ENCODE measurements at places on chromosomes 2 and 18. TPM values are rescaled to one million over a fixed set of nuclear protein-coding genes. Genes with fewer than 3 reads are reported as not detected.

- DNase-seq, result peak; percentile 45
Measured at GRCh38 chr2:63046961-63047320, 3.7 kb upstream of the OTX1 start.

DNA sequence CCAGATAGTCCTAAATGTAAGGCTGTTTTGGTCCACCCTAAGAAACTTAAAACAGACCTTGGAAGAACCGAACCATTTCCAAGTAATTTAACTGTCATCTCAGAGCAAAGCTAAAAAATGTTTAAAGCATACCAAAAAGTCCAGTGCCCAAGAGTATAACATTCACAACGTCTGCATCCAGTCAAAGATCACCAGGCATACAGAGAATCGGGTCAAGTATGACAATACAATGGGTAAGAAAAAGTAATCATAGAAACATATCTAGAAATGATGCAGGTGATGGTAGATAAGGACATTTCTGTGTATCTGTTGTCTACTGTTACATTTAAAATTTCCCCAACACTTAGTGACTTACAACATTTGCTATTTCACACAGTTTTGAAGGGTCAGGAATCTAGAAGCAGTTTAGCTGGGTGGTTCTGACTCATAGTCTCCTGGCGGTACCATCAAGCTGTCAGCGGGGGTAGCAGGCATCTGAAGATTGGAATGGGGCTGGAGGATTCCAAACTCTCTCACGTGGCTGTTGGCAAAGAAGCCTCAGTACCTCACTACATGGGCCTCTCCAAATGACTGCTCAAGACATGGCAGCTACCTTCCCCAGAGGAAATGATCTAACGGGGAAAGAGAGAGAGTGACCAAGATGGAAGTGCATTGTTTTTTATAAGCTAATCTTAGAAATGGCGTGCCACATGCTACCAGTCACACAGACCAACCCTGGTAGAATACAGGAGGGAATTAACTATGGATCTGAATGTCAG, 36.6 kb upstream of the DYNC2LI1 start:
- peak; percentile 14 for DNase-seq

DNA sequence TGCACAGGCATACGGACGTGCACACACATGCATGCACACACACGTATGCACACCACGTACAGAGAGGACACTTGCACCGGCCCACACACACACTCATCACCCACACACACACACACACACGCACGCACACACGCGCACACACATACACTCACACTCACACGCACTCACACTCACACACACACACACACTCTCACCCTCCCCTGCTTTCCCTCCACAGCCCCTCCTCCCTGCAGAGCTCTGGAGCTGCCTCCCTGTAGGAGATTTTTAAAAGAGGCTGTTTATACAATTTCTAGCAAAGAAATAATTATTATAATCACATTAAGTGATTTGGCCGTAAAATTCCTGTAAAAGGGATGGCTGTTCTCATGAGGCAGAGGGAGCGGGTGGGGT, 36.5 kb upstream of the SNED1 start:
- no peak for DNase-seq

The RNPEPL1 gene
- total RNA-seq, result 10.8 TPM

DNA sequence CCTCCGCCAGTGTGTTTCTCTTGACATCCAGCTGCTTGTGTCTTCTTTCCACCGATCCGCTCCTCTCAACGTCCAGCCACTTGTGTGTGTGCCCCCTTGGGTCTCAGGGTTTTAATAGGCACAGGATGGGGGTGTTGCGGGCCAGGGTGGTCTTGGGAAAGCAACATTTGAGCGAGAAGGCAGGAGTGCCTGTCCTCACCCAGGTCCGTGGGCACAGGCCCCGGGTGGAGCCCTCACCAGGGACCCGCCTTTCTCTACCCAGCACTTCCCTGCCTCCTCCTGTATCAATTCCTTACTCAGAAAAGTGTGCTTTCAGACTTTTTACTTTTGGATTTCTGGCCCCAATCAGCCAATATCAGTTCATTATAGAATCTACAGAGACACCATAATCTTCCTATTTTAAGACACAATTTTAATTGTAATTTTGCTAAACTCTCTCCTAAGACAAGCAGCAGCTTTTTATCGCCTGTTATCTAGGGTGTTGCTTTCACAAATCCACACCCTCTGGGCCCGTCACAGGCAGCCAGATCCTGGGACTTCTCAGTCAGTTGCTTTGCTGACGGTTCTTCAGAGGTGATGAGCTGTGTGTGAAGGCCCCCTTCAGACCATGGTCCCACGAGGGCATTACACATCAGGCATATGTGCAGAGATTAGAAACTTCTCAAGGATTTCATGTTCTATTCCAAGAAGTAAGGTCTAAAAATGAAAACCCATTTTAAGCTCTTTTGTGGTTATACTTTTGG, 96.0 kb upstream of the FHL2 start:
- no peak for DNase-seq

The CNRIP1 gene
- total RNA-seq, result not detected

- no peak for DNase-seq
Measured at GRCh38 chr2:152453129-152453911, 118.3 kb downstream of the FMNL2 start.

DNA sequence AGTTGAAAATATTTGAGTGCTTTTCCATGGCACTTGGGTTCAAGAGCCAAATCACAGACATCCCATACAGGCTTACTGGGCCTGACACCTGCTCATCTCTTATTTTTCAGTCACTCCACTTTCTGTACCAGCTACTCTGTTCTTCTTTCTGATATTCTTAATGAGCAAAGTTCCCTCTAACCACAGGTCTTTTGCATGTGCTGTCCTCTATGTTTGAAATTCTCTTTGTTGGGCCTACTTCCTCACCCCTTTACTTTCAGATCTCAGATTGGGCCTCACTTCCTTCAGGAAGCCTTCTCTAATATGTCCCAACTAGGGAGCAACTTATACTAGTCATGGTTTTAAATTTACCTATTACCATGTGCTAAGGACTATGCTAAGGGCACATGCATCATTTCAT, 81.8 kb upstream of the RBMS1 start:
- DNase-seq, result no peak

DNA sequence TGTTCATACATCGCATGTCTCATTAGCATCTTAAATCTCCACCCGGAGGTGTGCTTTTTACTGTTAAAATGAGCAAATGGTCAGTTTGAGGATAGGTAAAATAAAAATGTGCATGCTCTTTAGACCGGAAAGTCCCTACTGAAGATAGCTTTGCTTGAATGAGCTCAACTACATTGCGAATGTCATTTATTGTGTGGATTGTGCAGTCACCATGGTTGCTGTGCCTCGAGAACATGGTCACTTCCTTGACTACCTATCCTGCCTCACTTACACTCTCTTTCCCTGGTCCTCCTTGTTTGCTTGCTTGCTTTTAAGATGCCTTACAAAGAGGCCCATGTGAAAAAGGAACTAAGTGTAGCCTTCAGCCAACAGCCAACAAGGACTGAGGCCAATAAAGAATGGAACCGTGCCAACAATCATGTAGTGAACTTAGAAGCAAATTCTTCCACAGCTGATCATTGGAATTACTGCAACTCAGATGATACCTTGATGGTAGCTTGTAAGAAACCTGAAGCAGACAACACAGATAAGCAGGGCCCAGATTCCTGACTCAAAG, 72.2 kb upstream of the BARD1 start:
- DNase-seq, result peak; percentile 4

The DUSP19 gene
- 0.38 TPM for total RNA-seq

GRCh38 chr2:8312221-8312620, 369.6 kb upstream of the ID2 start:
- no peak for DNase-seq

- peak; percentile 72 for DNase-seq
Measured at GRCh38 chr2:46695283-46695682, 215.9 kb downstream of the TMEM247 start.

DNA sequence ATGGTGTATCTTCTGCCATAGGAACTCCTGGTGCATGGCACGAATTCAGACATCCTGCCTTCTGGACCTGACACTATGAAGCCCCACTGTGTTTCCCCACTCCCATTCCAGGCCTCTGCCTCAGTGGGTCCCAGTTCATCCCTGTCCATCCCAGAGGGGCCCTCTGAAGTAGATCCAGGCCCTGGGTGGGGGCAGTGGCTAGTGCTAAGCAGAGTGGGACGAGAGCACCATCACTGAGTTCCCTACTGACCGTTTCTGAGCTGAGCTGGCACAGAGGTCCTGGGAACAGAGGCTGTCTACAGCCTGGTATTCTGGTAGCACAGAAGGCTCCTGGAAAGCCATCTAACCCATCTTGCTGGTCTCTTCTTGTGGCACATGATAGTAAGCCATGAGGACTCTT, 54.0 kb downstream of the ATOH8 start:
- DNase-seq, result no peak

DNA sequence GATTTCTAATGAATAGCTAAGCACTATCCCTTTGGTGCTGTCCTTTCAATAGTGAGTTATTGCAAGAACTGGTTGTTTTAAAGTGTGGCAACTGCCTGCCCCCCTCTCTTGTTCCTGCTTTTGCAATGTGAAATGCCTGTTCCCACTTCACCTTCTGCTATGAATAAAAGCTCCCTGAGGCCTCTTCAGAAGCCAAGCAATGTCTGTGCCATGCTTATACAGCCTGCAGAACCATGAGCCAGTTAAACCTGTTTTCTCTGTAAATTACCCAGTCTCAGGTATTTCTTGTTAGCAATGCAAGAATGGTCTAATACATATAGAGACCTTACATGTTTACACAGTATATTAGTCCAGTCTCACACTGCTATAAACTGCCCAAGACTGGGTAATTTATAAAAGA, 15.0 kb upstream of the METTL21A start:
- DNase-seq, result no peak

DNA sequence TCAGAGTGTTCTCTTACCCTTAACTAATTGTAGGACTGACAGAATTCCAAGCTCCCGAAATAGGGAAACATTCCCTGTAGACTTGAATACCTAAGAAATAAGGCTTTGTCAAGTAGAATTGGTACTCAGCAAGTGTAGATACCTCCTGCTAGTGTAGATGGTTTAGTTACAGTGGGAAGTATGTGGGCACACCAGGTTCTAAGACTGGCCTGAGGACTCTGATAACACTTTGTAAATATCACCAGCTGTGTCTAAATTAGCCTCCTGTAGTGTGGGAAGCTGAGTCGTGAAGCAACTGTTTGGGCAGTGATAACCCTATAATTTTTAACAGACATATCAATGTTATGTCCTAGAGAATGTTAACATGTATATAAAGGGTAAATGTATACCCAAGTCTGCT, 304.5 kb downstream of the SLC8A1 start:
- DNase-seq, result no peak

GRCh38 chr18:7844418-7844817, 277.3 kb downstream of the PTPRM start:
- peak; percentile 86 for DNase-seq

- no peak for DNase-seq
Measured at GRCh38 chr2:230447455-230448451, 31.8 kb downstream of the SP100 start.

The PPM1B gene
- total RNA-seq, result 44.4 TPM

GRCh38 chr2:152393377-152393776, 58.4 kb downstream of the FMNL2 start:
- DNase-seq, result no peak

The IL18RAP gene
- total RNA-seq, result not detected

GRCh38 chr2:239469106-239469960, 68.5 kb upstream of the HDAC4 start:
- DNase-seq, result no peak

- DNase-seq, result no peak
Measured at GRCh38 chr2:202512176-202512575, 122.6 kb upstream of the FAM117B start.

GRCh38 chr2:105369777-105370690, 28.8 kb downstream of the FHL2 start:
- peak; percentile 79 for DNase-seq

GRCh38 chr2:207160115-207160514, 5.6 kb downstream of the KLF7 start:
- DNase-seq, result no peak

DNA sequence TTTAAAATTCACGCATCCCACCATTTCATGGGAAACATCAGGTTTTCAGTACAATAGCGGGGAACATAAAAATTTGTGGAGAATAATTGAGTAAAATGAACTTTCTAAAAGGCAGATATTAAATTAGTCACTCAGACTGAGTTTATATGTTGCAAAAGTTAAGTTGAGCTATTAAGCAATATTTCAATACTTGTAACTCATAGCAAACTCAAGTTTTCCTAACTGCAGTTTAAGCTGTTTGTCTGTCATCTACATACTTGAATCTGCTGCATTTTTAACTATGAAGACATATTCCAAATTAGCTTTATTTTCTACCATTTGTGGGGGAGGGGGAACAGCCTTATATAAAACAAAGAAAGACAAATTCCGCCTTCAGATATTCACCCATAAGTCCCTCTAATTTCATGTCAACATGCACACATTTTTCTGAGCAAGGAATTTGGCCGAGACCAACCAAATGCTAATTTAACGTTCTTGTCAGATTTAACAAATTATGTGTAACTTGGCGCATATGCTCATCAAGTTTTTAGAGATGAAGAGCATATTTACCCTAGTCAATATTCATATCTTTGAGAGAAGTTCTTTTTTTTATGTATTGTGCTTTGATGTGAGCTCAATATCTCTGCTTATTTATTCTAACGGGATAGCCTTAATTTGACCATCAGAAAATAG, 462.9 kb downstream of the TXNL1 start:
- no peak for DNase-seq

- no peak for DNase-seq
Measured at GRCh38 chr2:41737888-41738287, 309.9 kb upstream of the PKDCC start.

- DNase-seq, result no peak
Measured at GRCh38 chr2:201908901-201909300, 102.6 kb downstream of the CDK15 start.

The RUFY4 gene
- not detected for total RNA-seq

- no peak for DNase-seq
Measured at GRCh38 chr18:49845629-49846360, 32.5 kb upstream of the ACAA2 start.

The RGPD4 gene
- total RNA-seq, result not detected

- DNase-seq, result peak; percentile 29
Measured at GRCh38 chr2:237603718-237604362, 13.3 kb upstream of the RAB17 start.

The PEX13 gene
- 58.8 TPM for total RNA-seq

The POTEJ gene
- total RNA-seq, result not detected

DNA sequence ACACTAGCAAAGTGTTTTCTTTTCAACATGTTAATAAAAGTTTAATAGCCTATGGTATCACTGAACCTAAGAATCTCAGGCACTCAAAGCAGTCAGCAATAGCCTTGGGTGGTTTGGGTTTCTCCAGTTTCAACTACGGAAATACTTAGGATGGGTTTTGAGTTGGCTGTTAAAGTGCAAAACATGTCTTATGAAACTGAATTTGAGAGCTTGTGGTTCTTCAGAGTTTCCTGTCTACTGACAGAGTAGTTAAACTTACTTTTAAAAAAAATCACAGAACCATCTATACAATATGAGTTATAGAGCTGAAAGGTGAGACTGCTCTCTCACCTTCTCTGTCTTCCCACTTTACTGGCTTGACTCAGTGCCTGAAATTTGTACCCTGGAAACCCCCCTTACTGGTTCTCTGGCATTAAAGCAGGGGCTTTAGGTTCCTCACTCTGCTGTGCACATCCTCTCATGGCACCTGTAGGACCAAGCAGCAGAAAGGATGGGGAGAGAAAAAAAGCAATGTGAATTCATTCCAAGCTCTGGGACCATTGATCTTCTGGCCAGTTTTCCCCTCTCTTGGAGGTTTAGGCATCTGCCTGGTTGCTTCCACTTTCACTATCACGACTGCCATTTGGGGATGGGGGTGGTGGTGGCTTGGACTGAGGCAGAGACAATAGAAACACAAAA, 18.1 kb downstream of the CCDC141 start:
- DNase-seq, result no peak

The ARID5A gene
- 3.7 TPM for total RNA-seq

GRCh38 chr2:57696016-57696415, 350.6 kb upstream of the VRK2 start:
- DNase-seq, result peak; percentile 69

The HTR2B gene
- 0.13 TPM for total RNA-seq

Data from bronchial epithelial cell (primary cell).